Aorta (tissue), 5 donors: ENCODE measurements at places on chromosomes 5 and 9. TPM values are rescaled to one million over a fixed set of nuclear protein-coding genes. Genes with fewer than 3 reads are reported as not detected.

STK32A gene
- total RNA-seq, result 14.5 TPM

SLIT3 gene
- total RNA-seq, result 108 TPM

FREM1 gene
- total RNA-seq, result 14.0 TPM

CYLC2 gene
- not detected for total RNA-seq

RETREG1 gene
- 9.7 TPM for total RNA-seq

GGTA1 gene
- 38.9 TPM for total RNA-seq

RLN2 gene
- not detected for total RNA-seq

FBXW11 gene
- total RNA-seq, result 63.1 TPM

DND1 gene
- 1.3 TPM for total RNA-seq

SPINK4 gene
- total RNA-seq, result not detected

PHF24 gene
- 0.88 TPM for total RNA-seq

ZNF169 gene
- 13.4 TPM for total RNA-seq

SLC28A3 gene
- total RNA-seq, result 0.10 TPM

ANKRD55 gene
- 0.48 TPM for total RNA-seq

PIP5KL1 gene
- 3.0 TPM for total RNA-seq

ACOT12 gene
- total RNA-seq, result 0.18 TPM

DNA sequence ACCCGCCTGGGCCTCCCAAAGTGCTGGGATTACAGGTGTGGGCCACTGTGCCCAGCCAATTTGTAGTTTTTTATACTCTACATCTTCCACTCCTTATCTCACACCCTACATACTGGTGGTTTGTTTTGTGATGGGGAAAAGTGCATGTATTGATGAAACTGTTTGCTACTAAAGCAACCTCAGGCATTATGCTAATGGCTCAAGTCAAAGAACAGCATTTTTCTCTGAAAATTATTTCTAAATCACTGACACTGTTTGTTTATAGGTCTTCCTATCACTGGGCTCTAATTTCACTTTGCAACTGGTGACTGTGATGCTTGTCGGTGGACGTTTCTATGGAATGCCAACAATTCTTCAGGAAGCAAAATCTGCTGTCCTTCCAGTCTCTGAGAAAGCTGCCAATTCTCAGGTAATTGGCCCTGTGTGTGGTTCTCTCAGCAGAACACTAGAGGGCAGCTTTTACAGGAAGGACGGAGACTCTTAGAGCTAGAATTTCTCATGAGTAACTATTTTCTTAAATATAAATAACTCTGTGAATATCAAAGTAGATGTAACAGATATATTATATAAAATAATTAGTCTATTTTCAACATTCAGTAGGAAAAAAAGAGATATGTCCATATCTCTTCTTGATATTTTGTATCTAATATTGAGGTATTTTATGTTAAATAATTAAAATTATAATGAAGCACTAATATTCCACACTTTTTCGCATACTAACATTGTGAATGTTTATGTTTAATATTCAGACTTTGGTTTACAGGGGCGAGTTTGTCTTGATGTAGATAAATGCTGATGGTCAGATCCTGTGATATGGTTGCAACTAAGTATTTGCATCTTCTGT, 244.1 kb downstream of the ADGRV1 start:
- no peak for DNase-seq

- no peak for DNase-seq
These were observed 647.8 kb upstream of the ACO1 start for GRCh38 chr9:31736581-31737179.

- no peak for DNase-seq
These were observed 15.7 kb downstream of the TMEM8B start for GRCh38 chr9:35844628-35845270.

DNA sequence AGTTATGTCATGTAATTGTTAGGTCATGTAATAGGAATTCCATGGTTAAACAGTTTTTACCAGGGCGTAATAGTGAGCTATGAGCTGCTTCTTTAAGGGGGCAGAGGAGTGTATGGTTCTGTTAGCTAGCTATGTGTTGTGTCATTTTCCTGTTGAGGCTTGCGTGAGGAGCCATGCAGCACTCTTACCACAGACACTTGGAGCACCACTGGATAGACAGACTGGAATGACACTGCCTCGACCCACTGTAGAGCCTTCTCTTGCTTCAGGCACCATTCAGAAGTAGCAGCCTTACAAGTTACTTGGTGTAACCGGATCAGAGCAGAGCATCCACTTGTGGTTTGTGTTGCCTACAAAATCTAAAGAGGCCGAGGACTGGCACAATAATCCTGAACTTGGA, 28.3 kb upstream of the STOM start:
- no peak for DNase-seq

DNA sequence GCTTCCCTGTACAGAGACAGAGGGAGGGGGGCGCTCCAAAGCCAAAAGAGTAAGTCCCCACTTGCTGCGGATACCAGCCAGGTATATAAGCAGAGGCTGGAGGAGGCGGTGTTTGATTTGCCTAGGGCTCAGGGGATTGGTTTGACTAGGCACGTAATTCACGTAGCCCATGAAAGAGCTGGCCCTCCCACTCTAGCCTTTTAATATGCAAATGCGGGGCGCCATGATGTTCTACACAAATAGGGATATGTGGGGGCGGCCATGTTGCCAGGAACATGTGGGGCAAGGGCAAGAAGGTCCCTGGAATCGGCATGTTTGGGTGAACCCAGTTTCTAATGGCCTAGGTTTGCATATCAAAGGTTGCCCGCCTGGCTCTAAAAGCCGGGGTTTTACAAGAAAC, 3.3 kb upstream of the PRLR start:
- no peak for DNase-seq

DNA sequence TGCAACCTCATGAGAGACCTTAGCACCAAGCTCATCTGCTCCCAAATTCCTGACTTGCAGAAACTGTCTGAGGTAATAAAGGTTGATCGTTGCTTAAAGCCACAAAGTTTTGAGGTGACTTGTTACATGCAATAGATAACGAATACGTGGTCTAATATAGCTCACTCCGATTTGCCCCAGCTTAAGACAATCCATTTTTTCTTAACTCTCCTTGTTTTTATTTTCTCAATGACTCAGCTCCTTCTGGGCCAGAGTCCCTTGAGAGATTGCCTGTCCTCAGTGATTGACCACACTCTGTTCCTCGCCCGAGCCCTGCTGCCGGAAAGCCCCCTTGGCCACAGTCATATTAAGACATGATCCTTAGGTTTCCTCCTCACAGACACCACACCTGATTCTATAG, 63.7 kb upstream of the FANCC start:
- no peak for DNase-seq

GRCh38 chr9:89865981-89866380, 261.2 kb downstream of the GADD45G start:
- DNase-seq, result no peak

GRCh38 chr5:138969323-138970002, 94.3 kb upstream of the LRRTM2 start:
- no peak for DNase-seq

- DNase-seq, result no peak
These were observed 161.6 kb upstream of the DMRTA1 start for GRCh38 chr9:22285066-22285465.

DNA sequence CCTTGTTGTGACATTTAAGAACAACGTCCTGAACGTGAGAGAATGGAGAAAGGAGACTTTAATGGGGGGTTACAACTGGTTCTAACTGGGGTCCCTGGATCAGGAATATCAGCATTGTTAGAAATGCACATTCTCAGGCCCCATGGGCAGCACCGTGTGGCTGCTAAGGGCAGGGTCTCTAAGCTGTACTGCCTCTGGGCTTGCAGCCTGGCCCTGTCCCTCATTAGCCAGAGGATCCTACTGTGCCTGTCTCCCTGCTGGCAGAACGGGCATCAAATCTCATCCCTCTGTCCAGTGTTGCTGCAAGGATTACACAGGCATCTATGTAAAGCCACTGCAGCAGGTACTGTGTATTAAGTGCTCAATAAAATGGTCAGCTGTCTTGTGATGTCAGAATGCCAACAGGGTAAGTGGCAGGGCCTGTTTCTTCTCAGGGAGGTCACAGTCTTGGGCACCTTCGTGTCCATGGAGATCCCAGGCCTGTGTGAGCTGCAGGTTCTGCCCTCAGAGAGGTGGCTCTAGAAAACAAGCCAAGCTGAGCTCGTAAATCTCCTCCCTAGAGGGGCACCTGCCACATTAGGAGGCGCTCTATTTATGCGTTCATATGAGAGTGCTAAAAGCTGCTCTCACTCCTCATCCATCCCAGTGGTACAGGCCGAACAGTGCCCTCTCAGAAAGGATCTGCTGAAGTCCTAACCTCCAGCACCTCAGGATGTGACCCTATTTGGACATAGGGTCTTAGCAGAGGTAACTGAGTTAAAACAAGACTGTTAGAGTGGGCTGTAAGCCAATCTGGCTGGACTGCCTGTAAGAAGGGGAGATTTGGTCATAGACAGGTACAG, 210.5 kb downstream of the GADD45G start:
- DNase-seq, result no peak

GRCh38 chr9:81397481-81398381, 291.6 kb downstream of the TLE1 start:
- DNase-seq, result no peak

DNA sequence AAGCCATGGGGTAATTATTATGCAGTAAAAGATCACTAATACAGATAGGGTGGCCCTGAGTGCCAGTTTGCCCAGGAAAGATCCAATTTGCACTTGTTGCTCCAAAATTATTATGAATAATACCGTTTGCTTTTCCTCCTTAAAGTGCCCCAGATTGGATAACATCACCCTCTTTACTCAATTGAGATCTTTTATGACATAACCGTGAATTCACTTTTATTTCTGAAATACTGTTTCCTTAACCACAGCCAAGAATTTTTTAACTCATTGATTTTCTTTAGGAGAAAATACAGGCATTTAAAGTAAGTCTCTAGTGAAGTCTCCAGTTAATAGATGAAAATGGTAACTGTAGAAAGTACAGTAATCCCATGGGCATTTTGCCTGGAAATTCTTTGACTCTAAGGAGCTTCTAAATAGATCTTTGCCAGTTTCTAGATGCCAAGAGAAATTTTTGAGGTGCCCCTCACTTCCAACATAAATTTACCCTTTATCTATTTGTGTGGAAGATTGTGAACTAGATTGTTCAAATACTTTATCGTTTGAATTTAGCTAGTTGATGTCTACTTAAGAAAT, 99.2 kb downstream of the UHRF2 start:
- no peak for DNase-seq

DNA sequence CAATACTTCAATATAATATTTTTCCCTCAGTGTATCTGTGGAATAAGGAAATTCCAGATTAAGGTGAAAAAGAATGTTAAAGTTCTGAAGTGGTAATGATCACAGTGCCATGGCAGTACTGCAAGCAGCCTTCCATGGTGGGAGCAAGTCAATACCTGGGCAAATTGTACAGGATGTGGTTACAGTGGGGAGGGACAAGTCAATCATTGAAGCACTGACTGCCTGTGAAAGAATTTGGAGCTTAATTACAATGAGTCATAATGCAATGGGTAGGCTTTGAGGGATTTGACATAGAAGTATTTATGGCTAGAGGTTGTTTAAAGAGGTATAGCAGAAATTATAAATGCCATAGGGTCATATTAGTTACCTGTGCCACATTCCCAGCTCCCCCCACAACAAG, 786.5 kb upstream of the ACO1 start:
- DNase-seq, result no peak

- no peak for DNase-seq
These were observed 4.3 kb downstream of the TLN1 start for GRCh38 chr9:35727676-35728040.

GRCh38 chr9:81410201-81410600, 279.1 kb downstream of the TLE1 start:
- DNase-seq, result no peak

- no peak for DNase-seq
These were observed 90.2 kb downstream of the ZNF462 start for GRCh38 chr9:106953174-106953573.

- DNase-seq, result no peak
These were observed 32.1 kb downstream of the KCTD16 start for GRCh38 chr5:144202726-144203125.

DNA sequence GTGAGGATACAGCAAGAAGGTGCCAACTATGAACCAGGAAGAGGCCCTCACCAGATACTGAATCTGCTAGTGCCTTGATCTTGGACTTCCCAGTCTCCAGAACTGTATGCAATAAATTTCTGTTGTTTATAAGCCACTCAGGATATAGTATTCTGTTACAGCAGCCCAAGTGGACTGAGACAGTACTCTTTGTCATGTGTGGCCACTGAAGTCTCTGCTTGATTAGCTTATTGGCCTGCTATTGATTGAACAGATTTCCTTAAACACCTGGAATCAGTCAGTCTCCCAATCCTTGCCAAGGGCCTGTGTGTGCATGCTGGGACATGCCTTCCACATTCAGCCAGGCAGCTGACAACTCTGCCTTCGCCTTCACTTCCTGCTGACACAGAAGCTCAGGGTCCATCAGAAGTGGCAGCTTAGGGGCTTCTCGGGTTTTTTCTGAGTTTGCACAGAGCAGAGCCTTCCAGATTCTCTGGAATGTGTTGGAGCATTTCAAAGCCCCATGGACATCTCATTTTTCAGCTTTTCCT, 13.7 kb upstream of the ROR2 start:
- DNase-seq, result no peak

- no peak for DNase-seq
These were observed 4.5 kb upstream of the DMRT3 start for GRCh38 chr9:971901-972500.

GRCh38 chr5:123344816-123345426, 78.3 kb downstream of the CEP120 start:
- no peak for DNase-seq

GRCh38 chr5:45038366-45038987, 229.7 kb downstream of the MRPS30 start:
- DNase-seq, result no peak
